ENCODE measurements at places on chromosomes 4 and X.

- no peak for DNase-seq
Measured at GRCh38 chrX:24900234-24900633, 115.5 kb downstream of the ARX start.

GRCh38 chr4:132328761-132329160 is 820.3 kb upstream of the PCDH10 start:
- DNase-seq, result no peak

DNA sequence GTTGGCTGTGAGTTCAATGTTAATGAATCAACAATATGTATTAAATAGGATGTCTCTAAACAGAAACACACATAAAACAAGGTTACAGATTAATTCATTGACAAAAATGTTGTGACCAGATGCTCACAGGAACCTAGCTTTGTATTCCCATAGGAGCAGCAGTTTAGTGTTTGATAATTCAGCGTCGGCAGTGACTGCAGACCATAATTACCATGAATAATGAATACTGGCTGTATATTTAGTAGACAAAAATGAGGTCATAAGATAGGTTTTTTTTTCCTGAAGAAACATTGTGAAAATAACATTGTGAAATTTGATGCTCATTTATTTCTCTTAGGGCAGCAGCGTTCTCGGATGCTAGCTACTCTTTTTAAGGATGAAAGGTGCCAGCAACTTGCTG is 27.8 kb downstream of the COPS4 start:
- no peak for DNase-seq

DNA sequence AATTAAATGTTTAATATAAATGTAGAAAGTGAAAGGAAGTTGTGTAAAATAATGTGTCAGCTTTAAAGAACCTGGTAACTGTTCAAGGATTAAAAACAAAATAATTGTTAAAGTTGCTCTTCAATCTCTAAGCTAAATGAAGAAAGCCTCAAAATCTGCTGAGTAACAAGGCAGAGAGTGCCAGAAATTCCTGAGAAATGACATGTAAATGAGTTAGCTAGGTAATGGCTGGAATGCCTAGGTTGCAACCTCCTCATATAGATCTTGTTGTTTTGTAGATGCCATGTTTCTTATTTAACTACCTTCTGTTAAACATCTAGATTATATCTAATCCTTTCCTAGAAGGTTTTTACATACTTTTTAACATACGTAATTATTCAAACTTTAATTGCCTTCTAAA is 763.6 kb upstream of the AGA start:
- DNase-seq, result peak; percentile 15

DNA sequence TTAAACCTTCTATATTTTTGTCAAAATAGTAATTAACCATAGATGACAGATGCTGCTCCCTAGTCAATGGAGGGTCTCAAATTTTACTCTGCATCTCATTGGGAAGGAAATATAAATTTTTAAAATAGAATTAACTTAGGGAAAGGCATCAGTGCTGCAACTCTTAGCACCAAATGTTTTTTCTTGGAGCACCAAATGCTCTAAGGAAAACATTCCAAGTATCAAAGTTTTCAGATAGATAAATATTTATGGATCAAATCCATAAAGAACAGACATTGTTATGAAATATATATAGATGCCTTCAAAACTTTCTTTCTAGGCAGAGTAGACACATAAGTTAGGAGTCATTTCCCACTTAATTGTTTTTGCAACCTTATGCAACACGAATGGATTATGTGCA is 168.7 kb downstream of the ANTXR2 start:
- no peak for DNase-seq

DNA sequence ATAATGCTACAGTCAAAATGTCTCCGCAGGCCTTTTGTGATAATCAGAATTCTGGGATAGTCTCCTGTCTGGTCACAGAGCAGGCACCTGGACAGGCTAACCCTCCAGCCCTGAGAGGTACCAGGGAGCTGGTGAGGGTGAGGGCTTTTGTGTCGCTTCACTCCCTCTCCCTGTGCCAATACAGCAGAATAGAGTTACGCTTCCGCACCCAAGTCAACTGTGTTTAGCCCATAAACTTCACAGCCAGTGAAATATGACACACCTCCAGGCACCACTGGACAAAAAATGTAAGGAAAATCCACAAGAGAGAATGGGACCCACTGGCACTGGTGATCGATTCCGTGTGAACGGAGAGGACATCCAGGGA is 1.3 kb downstream of the GAK start:
- DNase-seq, result no peak

GRCh38 chr4:125390126-125390525 is 75.4 kb downstream of the FAT4 start:
- DNase-seq, result no peak

GRCh38 chr4:65202165-65202852 is 468.0 kb downstream of the EPHA5 start:
- DNase-seq, result no peak
